ENCODE measurements at places on chromosomes 3 and 15. TPM values are rescaled to one million over a fixed set of nuclear protein-coding genes. Genes with fewer than 3 reads are reported as not detected.

GRCh38 chr15:90644526-90644925, 72.6 kb upstream of the BLM start:
- no peak for DNase-seq
- H3K4me1 ChIP-seq: peaks cover 16% of the 10 kb centered on the region
- H3K36me3 ChIP-seq: peaks cover 57% of the 10 kb centered on the region
- no peak overlapping the region for H3K27ac ChIP-seq
- H3K4me3 ChIP-seq: no peak overlapping the region

GRCh38 chr3:58784888-58785287, 118.3 kb upstream of the FAM3D start:
- no peaks in the 10 kb centered on the region for H3K4me1 ChIP-seq
- H3K27me3 ChIP-seq: no peaks in the 10 kb centered on the region
- no peak overlapping the region for H3K27ac ChIP-seq
- no peaks in the 10 kb centered on the region for H3K36me3 ChIP-seq
- no peak for DNase-seq
- no peak overlapping the region for H3K4me3 ChIP-seq

- peaks cover 32% of the 10 kb centered on the region for H3K36me3 ChIP-seq
- no peak overlapping the region for H3K4me3 ChIP-seq
- no peak overlapping the region for H3K27ac ChIP-seq
- no peak for DNase-seq
- H3K4me1 ChIP-seq: peaks cover 8% of the 10 kb centered on the region
- no peaks in the 10 kb centered on the region for H3K27me3 ChIP-seq
These were observed 53.5 kb downstream of the CCR4 start for GRCh38 chr3:33004961-33005360.

GHSR gene
- total RNA-seq: not detected

GRCh38 chr3:171163101-171164066, 136.9 kb upstream of the SLC2A2 start:
- peaks cover 5% of the 10 kb centered on the region for H3K36me3 ChIP-seq
- no peak overlapping the region for H3K4me3 ChIP-seq
- H3K4me1 ChIP-seq: no peaks in the 10 kb centered on the region
- no peak for DNase-seq
